Activated CD4-positive, alpha-beta T cell treated with anti-CD3 and anti-CD28 coated beads for 36 hours (primary cell): ENCODE measurements at places on chromosomes 2 and 18. TPM values are rescaled to one million over a fixed set of nuclear protein-coding genes. Genes with fewer than 3 reads are reported as not detected.

- DNase-seq, result no peak
Observed at GRCh38 chr2:8138525-8138922, 543.3 kb upstream of the ID2 start.

GRCh38 chr18:7436166-7436565, 130.9 kb upstream of the PTPRM start:
- no peak for DNase-seq

GRCh38 chr2:159900343-159900742, 102.3 kb upstream of the CD302 start:
- no peak for DNase-seq

DNA sequence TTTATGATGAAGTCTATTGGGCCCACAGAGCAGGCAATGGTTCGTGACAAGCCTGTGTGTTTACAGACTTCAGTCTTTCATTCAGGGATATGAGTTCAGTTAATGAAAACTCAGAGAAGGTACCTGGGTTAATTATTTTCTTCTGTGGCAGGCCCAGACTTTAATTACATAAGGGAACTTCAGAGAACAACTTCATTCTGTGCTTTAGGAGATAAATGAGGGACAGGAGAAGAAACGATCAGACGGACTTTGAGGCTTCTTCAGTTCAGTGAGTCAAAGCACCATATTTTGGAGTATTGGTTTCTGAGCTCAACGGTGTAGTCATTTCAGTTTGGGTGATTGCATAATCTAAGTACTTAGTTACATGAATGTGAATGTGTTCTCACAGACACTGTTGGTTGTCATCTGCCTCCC, 203.0 kb upstream of the KCNJ3 start:
- DNase-seq, result no peak

DNA sequence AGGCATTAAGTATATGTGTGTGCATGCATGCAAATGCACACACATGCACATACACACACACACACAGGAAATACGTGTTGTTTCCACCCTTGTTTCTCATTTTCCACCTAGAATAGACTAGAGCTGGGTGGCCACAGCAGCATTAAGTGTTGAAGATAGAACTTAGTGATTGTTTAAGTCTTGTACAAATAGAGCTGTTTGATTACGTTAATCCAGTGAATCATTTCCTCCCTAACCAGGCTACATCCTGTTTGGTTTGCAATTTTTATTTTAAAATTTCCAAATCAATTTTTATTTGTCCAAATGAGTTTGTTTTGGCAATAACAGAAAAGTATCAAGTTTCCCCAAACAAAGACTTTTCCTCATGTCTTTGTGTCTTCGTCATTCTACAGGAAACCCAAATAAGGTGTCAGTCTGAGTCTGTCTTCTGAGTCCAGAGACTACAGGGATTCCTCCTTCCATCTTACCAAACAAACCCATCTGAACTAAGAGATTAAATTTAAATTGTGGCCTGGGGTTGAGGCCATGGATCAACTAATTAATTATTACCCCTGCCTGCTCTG, 74.6 kb upstream of the GALNT5 start:
- no peak for DNase-seq

- DNase-seq, result no peak
Observed at GRCh38 chr2:160175169-160176134, 24.6 kb downstream of the ITGB6 start.

GRCh38 chr2:178202927-178203326, 8.6 kb downstream of the OSBPL6 start:
- no peak for DNase-seq

DNA sequence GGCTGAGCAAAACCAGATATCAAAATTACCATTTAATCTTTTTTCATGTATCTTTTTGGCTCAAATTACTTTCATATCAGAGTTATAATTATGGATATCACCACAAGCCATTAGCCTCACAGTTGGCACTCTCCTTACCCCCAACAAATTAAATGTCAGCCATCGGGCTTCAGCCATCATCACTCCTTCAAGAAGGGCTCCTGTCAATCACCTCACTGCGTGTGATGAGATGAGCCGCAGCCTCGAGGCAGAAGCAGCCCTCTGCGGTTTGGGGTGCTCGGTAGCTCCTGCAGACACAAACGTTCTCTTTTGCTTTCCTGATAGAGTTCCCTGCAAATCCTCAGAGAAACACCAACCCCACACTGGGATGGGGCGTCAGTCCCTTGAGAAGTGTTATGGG, 94.1 kb downstream of the DNER start:
- DNase-seq, result no peak

GRCh38 chr18:616380-616995, 19.7 kb downstream of the CLUL1 start:
- no peak for DNase-seq

The RAB17 gene
- total RNA-seq, result 0.30 TPM

The CRYGD gene
- not detected for total RNA-seq

The DSG1 gene
- total RNA-seq, result not detected

The ITGA4 gene
- total RNA-seq, result 33.6 TPM

The MSTN gene
- total RNA-seq, result not detected
